ENCODE measurements at places on chromosomes 7 and 10.

GRCh38 chr10:71585564-71586290, 133.9 kb downstream of the C10orf105 start:
- no peak for DNase-seq

DNA sequence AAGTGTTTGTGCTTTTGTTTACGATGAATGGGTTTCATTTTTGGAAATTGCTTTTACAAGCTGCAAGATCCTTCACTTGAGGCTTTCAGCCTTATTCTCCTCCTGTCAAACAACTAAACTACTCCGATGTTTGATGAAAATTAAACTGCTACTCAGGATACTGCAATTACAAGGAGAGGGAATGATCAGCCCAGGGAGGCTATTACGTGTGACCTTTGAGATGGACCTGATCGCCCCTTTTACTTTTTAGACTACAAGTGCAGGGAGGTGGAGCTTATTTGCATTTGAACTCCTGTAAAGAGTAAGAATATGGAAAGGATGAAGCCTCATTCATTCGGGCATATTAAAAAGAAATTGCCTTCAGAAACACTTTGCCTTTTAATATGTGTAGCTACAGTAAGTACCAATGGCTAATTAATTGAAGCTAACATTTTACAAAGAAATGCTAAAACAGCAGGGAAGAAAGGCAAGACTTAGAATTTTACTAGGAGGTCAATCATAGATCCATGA, 219.1 kb downstream of the PHTF2 start:
- DNase-seq = no peak

DNA sequence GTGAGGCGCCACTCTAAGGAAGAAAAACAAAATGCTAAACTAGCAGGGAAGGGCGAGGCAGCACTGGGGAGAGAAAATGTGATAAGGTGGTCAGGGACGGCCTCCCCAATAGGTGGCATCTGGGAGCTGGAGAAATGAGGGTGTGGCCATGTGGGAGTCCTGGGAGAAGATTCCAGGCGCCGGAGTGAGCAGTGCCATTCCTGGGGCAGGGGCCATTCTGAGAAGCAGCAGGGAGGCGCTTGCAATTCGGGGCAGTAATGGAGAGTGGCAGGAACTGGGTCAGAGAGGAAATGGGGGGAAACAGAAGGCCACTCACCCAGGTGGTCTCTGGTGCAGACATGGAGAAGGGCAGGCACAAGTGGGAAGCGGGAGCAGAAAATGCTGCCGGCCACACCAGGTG, 61.8 kb upstream of the LRRC18 start:
- peak; percentile 5 for DNase-seq

DNA sequence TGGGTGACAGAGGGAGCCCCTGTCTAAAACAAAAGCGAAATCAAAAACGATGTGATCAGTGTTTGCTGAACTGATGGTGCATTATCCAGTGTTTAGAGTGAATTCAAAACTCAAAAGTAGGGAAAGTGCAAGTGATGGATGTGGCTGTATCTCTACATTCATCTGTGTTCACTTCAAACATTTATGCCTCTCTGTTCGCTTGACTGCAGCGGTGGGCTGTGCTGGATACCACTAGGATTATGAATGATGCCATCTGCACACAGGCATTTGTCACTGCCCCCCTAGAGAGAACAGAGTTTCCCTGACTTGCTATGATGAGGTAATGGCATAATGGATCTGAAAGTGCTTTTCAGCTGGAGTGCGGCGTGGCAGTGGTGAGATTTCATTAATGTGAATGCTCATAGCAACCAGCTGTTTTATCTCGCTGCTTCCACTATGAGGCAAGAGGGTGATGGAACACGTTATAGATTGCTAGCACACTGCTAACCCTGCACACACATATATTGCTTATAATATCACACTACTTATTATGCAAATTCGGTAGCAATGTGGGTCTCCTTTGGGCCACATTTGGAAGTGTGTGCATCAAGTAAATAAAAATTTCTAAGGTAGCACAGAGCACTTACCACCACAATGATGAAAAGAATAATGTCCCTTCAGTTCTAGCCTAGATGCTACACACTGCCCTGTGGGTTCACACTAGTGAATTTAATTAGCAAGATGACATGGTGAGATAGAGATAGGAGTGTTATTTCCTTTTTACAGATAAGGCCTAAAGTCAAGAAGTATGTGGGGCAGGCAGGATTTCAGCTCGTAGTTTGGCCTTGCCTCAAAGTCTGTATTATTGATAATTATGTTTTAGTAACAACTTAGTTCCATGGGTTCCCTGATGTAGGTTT, 164.7 kb downstream of the CAMK1D start:
- DNase-seq = no peak

DNA sequence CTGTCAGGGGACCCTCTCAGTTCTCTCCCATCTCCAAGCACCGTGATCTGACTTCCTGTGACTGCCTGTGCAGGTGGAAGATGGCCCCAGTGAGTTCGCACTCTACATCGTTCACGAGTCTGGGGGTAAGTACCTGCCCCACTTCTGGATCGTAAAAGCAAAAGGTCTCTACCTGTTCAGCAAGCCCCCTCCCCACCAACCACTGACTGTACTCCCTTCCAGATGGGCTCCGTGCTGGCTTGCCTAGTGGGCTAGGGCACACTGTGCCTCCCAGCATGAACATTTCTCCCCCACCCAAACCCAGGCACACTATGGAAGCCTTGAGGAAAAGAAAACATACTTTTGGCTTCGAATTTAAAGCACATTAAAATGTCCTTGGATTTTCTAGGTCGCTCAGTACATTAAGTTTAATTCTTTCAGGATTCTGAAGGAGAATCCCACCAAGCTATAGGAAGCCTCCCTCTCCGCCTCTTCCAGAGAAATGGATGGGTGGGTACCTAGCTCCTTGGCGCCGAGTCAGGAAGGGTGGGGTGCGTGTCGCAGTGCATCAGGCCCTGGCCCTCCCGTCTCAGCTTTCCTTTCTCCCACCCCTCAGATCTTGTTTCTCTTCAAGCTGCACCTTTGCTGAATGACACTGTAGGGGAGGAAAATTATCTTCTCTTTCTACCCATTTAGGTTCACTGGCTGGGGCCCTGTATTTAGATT, 11.0 kb upstream of the ZNF22 start:
- no peak for DNase-seq

GRCh38 chr7:95240921-95241320, 83.4 kb downstream of the PON1 start:
- DNase-seq = no peak

- no peak for DNase-seq
Measured at GRCh38 chr7:103593691-103594090, 147.7 kb upstream of the SLC26A5 start.

GRCh38 chr10:61785473-61786105, 115.9 kb upstream of the ARID5B start:
- no peak for DNase-seq

DNA sequence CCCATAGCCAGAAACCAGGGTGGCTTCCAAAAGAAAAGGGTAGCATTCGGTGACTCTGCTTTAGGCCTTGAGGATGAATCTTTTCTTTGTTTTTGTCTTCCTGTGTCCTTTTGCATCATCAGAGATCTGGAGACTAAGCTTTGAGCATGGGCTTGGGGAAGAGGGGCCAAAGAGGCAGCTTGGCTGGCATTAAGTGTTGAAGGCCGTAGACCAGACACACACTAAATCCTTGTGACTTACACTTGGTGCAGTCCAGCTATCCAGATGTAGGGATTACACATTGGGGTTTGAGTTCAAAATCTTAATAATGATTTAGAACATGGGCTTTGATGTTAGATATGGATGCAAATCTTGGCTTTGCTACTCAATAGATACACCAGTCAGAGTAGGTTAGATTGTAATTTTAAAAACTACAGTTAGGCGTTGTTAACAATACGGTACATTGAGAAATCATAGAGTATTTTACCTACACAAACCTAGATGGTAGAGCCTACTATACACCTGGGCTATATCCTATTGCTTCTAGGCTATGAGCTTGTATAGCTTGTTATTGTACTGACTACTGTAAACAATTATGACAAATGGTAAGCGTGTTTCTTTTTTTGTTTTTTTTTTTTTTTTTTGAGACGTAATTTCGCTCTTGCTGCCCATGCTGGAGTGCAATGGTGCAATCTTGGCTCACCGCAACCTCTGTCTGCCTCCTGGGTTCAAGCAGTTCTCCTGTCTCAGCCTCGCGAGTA, 3.5 kb downstream of the SEPTIN7 start:
- DNase-seq = no peak

- DNase-seq = no peak
Measured at GRCh38 chr7:121180436-121181063, 148.2 kb upstream of the WNT16 start.

DNA sequence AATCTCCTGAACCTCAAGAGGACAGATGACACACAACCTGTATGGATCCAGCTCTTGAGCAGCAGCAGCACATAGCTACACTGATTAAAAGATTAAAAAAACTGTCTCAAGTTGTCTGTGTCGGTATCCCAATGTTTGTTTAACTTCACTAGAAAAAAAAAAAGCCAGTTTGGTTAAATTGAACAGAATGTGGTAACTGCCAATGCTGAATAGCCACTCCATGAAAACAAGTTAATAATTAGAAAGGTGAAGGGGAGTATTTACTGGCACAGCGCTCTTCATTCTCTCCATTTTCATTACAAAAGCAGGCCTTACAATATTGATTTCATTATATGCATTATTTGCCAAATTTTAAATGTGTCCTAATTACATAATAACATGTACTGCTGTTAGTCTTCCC, 47.6 kb downstream of the GDI2 start:
- DNase-seq = no peak

DNA sequence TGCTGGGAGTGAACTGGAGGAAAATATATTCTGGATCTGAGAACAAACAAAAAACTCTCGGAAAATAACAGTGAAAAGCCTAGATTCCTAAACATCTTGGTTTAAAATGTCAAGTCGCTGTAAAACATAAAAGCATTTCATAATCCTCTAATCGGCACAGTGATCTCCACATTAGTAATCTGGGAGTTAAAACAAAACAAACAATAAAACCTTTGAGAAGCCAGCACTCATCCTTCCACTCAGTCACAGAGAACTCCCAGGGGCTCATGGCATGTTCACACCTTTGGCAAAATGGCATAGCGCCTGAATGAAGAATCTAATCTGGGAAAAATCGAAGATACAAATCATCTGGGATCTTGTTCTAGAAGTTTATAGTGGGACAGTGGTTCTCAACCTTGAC, 24.1 kb upstream of the HPS1 start:
- no peak for DNase-seq

DNA sequence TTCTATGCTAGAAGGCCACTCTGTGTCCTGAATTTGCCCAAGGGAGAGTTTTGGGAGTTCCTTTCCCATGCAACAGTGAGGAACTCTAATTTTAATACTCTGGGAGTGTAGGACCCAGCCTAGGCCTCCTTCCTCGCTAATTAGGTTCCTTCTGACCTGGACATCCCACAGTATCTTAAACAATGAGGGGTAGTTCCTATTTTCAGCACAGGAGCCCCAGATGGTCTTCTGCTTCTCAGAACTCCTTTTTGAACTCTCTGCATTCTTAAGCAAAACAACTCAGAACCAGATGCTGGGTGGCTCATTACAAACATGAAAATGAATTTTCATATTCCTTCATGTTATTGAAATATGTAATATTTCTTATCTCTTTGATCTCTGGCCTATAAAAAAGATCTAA, 116.9 kb downstream of the LRMDA start:
- DNase-seq = no peak

DNA sequence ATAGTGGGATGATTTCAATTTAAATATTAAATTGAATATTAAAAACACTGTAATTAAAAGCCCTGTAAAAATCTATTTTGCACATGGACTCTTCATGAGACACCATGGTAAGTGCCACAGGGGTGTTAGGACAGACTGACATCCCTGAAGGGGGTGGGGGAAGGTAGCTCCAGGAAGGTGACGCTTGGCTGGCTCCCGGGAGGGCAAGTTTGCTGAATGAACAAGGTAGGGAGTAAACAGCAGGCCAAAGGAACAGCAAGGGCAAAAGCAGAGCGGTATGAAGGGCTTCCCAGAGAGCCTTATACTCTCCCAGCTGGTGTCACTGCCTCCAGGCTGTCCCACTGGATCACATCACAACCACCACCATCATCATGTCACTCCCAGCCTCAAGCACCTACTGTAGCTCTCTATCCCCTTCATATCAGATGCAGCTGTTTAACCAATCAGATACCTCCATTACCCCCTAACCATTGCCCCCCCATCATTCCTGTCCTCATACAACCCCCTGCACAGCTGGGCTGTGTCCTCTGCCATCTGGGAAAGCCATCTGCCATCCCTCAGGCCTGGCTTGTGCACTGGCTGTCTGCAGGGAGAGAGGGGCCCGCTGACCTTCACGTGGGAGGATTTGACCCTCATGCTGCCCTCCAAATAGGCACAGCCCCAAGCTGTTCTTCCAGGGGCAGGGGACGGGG, 19.5 kb downstream of the HSPA12A start:
- DNase-seq = no peak

DNA sequence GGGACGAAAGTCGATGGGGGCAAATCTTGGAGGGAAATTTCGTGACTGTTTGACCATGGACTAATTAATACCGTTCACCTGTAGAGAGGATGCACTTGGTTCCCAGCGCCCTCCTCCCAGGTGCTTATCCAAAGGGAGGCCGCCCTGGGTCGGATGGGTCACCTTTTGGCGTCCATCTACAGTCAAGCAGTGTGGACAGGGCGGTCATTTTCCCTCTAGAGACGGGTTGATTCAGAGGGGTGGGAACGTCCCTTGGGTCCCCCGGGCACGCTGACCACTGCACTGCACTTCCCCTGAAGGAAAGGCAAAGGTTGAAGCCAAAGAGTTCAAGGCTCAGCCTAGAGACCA, 2.0 kb downstream of the PRR15 start:
- no peak for DNase-seq

DNA sequence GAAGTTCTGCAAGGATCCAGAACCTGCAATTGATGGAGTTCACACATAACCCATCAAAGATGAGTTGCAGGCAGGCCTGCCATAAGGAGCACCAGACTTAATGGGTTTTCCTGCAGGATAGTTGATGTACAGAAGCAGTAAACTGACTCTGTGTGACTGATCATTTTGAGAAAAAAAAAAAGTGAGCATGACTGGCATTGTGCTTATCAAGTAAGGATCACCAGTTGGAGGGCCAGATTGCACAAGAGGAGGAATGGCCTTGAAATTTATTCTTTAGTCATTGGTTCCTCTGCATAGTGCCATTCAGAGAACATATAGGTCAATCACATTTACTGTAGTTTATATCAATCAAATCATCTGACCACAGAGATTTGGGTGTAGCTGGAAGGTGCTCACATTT, 3.8 kb downstream of the CYP3A43 start:
- DNase-seq = no peak

- no peak for DNase-seq
Measured at GRCh38 chr10:79093658-79094411, 25.1 kb downstream of the ZMIZ1 start.

- DNase-seq = peak; percentile 61
Measured at GRCh38 chr7:24755541-24756407, 1.5 kb downstream of the GSDME start.

GRCh38 chr7:133932591-133932990, 194.5 kb upstream of the LRGUK start:
- DNase-seq = no peak

GRCh38 chr10:70540089-70540788, 61.7 kb downstream of the PALD1 start:
- DNase-seq = no peak

- no peak for DNase-seq
Measured at GRCh38 chr7:128122576-128123290, 91.5 kb upstream of the LRRC4 start.

- DNase-seq = peak; percentile 22
Measured at GRCh38 chr10:132572545-132572937, 35.0 kb downstream of the INPP5A start.
